ENCODE measurements at places on chromosomes 12 and 14. TPM values are rescaled to one million over a fixed set of nuclear protein-coding genes. Genes with fewer than 3 reads are reported as not detected.

The CLEC4C gene
- not detected for total RNA-seq

DNA sequence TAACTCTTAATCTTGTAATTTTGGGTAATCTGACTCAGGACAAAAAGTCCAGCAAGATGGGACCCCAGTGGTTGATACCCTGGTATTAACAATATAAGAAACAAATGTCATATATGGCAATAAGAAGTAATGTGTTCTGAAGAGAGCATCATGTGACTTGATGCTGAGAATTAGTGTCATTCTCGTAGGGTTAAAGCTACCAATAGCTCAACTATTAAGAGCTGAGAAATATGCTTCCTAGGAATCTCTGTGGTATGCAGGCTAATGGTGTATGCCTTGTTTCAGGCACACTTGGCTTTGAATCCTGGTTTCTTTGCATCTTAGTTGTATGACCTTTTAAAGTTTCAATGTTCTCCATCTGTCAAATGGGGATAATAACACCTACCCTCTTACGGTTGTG lies 9.1 kb downstream of the MYRFL start:
- H3K27ac ChIP-seq, result no peak overlapping the region
- no peaks in the 10 kb centered on the region for H3K36me3 ChIP-seq
- DNase-seq, result no peak

GRCh38 chr14:71855399-71856036 lies 76.7 kb upstream of the RGS6 start:
- H3K4me1 ChIP-seq, result peaks cover 11% of the 10 kb centered on the region
- DNase-seq, result peak; percentile 76
- no peaks in the 10 kb centered on the region for H3K36me3 ChIP-seq

DNA sequence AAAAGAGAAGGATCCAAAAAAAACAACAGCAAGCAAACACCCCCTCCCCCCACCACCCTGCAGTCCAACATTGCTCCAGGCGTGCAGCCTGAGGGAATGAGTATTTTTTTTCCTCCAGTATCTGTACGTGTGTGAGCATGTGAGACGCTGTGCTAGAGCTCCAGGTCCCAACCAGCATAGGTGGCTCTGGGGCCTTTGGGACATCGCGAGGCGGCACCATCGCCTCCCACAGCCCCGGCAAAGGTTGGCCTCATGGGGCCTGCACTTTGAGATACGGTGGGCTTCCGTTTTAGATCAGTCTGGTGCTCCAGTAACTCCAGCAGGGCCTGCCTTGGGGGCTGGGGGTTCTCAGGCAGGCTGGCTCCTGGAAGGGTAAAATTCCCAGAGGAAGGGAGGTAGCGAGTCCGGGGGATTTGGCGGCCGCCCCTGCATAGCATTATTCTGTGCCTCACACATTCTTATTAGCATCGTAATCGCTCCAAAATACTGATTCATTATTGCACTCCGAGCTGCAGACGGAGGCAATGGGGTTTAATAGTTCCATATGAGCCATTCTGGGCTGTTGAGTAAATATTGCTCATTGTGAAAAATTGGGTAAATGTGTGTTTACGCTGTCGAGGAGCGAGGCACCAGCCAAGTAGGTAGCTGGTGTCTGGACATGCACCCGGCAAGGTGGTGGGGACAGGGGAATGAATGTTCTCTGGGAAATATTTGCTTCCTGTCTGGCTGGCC lies 143.1 kb upstream of the MYL2 start:
- no peak for DNase-seq
- no peak overlapping the region for H3K27ac ChIP-seq
- no peak overlapping the region for H3K4me3 ChIP-seq
- peaks cover 3% of the 10 kb centered on the region for H3K27me3 ChIP-seq
- H3K4me1 ChIP-seq, result no peaks in the 10 kb centered on the region
- no peaks in the 10 kb centered on the region for H3K36me3 ChIP-seq

DNA sequence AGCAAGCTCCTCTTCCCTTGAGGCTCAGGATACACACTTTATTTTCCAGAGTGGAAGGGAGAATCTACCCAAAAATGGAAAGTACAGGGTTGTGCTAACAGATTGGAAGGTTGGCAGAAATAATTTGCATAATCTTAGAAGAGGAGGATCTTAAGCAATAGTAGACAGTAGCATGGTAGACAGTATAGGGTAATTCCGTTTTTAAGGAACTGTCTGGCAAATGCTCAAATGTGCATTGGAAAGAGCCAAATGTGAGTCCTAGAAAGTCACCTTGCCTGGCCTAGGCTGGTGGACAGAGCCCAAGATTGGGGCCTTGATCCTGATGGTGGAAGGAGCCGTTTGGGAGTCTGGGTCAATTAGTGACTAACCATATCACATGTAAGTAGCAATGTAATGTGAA lies 13.1 kb upstream of the CARMIL3 start:
- no peak overlapping the region for H3K4me3 ChIP-seq
- DNase-seq, result no peak
- H3K36me3 ChIP-seq, result no peaks in the 10 kb centered on the region
- H3K4me1 ChIP-seq, result peaks cover 8% of the 10 kb centered on the region

- H3K4me1 ChIP-seq, result peaks cover 4% of the 10 kb centered on the region
- no peak for DNase-seq
- H3K36me3 ChIP-seq, result no peaks in the 10 kb centered on the region
- H3K27me3 ChIP-seq, result peaks cover 6% of the 10 kb centered on the region
Observed at GRCh38 chr14:100556140-100556475, 31.1 kb downstream of the BEGAIN start.

The PRH2 gene
- total RNA-seq, result not detected

DNA sequence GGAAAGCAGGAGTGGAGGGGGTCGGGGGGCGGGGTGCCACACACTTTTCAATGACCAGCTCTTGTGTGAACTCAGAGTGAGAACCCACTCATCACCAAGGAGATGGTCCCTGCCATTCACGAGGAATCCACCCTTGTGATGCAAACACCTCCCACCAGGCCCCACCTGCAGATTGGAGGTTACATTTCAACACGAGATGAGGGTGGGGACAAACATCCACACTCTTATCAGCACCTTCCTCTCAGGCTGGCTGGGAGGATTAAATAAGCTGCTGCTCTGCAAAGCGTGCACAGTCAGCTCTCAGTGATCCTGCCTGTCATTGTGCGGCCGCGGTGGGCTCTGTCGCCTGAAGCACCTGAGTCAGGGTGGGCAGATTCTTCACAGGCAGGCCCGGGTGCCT lies 39.7 kb downstream of the AACS start:
- H3K4me3 ChIP-seq, result no peak overlapping the region
- no peaks in the 10 kb centered on the region for H3K27me3 ChIP-seq
- H3K27ac ChIP-seq, result no peak overlapping the region
- H3K4me1 ChIP-seq, result no peaks in the 10 kb centered on the region
- DNase-seq, result no peak
- H3K36me3 ChIP-seq, result peaks cover 52% of the 10 kb centered on the region

- H3K4me1 ChIP-seq, result peaks cover 21% of the 10 kb centered on the region
- no peaks in the 10 kb centered on the region for H3K27me3 ChIP-seq
- H3K36me3 ChIP-seq, result no peaks in the 10 kb centered on the region
Observed at GRCh38 chr12:121925358-121925695, 6.9 kb downstream of the CFAP251 start.

DNA sequence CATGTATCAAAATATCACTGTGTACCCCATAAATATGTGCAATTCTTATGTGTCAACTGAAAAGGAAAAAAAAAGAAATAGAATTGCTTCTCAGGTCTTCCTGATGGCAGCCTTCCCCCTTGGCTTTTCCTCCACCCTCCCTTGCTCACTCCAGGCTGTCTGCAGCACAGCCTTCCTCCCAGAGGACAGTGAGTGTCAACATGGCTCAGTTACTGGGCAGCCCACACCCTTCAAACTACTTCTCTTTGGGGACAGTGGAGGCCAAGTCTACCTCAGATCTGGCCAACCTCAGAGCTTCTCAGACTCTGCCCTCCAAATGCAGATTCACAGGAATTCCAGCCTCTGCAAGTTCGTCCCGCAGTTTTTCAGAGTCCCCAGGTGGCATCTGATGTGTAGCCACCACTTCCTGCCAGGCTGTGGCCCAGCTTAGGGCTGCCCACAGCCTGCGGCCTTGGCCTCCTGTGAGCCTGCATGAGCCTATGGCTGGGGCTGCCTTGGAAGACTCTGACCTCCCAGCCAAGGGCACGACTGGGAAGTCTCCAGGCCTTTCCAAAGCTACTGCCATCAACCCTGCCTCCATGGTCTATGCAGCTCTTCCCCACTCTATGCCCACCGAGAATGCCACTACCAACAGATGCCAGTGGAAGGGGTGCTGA lies 148.0 kb upstream of the PWP1 start:
- H3K36me3 ChIP-seq, result no peaks in the 10 kb centered on the region
- H3K27ac ChIP-seq, result no peak overlapping the region
- no peak for DNase-seq
- no peaks in the 10 kb centered on the region for H3K4me1 ChIP-seq
- no peaks in the 10 kb centered on the region for H3K27me3 ChIP-seq

GRCh38 chr14:50871228-50871627 lies 625 bp upstream of the ABHD12B start:
- no peaks in the 10 kb centered on the region for H3K36me3 ChIP-seq
- no peak for DNase-seq
- no peak overlapping the region for H3K27ac ChIP-seq
- H3K4me1 ChIP-seq, result no peaks in the 10 kb centered on the region
- no peak overlapping the region for H3K4me3 ChIP-seq

DNA sequence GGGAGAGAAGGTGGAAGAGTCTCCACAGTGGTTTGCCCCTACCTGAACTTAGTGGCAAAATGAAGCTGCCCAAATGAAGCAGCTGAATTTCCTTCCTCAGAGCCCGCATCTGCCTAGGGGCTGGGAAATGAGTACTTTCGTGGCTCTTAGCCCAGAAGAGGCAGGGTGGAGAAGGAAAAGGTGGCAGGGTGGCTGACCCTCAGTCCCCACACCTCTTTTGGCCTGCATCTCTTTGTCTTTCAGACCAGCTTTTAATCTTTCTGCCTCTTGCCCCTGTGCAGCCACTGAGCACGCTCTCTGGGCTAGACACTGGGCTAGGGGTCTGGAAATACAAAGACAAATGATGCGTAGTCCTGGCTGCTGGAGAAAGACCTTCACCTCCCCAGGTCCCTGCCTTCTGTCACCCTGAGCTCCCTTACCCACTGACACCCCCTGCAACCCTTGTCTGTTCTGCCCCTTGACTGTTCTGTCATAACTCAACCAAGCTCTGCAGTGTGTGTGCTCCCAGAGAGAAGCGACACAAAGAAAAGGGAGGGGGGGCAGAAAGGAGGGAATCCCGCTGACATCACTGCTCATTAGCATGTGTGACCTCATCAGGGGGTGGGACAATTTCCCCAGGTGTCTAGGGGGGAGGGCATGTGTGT lies 371 bp upstream of the REM2 start:
- no peak overlapping the region for H3K4me3 ChIP-seq
- peaks cover 15% of the 10 kb centered on the region for H3K4me1 ChIP-seq
- no peak overlapping the region for H3K27ac ChIP-seq
- no peak for DNase-seq
- peaks cover 25% of the 10 kb centered on the region for H3K36me3 ChIP-seq

The ALX1 gene
- not detected for total RNA-seq

- no peaks in the 10 kb centered on the region for H3K4me1 ChIP-seq
- no peaks in the 10 kb centered on the region for H3K27me3 ChIP-seq
- no peak for DNase-seq
- H3K27ac ChIP-seq, result no peak overlapping the region
Observed at GRCh38 chr14:88168498-88169165, 154.4 kb downstream of the KCNK10 start.

- no peak overlapping the region for H3K4me3 ChIP-seq
- no peaks in the 10 kb centered on the region for H3K27me3 ChIP-seq
- H3K36me3 ChIP-seq, result no peaks in the 10 kb centered on the region
- DNase-seq, result peak; percentile 86
- peak overlapping the region; percentile 68 for H3K27ac ChIP-seq
Observed at GRCh38 chr14:75831455-75831854, 150.3 kb downstream of the TGFB3 start.

The SERPINA1 gene
- total RNA-seq, result 994 TPM

Measured in lower lobe of right lung (tissue), 2 donors.